Mesothelial cell of epicardium (in vitro differentiated cells): ENCODE measurements at places on chromosomes 3 and 15. TPM values are rescaled to one million over a fixed set of nuclear protein-coding genes. Genes with fewer than 3 reads are reported as not detected.
A peak's percentile ranks its signal among the peaks of the same experiment; 100 is the strongest.

Gene TMEM266
- total RNA-seq: 1.8 to 2.0 TPM (median 2.0 TPM) in 3 replicates

DNA sequence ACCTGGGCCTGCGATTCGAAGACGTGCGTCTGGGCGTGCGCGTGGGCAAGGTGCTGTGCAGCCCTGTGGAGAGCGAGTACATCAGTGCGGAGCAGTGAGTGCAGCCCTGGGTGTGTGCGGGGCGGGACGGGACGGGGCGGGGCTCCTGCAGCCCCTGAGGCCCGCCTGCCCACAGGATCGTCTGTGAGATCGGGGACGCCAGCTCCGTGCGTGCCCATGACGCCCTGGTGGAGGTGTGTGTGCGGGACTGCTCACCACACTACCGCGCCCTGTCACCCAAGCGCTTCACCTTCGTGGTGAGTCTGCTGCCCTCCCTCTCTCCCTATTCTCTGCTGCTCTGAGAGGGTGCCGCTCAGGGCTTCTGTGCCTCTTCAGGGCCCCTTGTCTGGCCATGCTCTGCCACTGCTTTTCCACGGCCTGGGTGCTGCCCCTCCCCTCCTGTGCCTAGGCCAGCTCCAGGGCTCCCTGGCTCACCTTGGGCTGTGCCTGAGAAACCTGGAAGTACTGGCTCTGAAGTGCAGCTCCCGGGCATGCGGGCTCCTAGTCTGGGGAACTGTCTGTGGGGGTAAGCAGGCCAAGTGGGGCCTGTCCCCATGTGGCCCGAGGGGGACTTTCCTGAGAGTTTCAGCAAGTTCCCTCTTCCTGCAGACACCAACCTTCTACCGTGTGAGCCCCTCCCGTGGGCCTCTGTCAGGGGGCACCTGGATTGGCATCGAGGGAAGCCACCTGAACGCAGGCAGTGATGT is 31.8 kb downstream of the PLXNA1 start:
- no peak for DNase-seq
- H3K36me3 ChIP-seq: peaks cover 13% of the 10 kb centered on the region
- H3K27ac ChIP-seq: no peak overlapping the region

- peaks cover 52% of the 10 kb centered on the region for H3K27me3 ChIP-seq
- H3K36me3 ChIP-seq: no peaks in the 10 kb centered on the region
- no peak overlapping the region for H3K4me3 ChIP-seq
Observed at GRCh38 chr3:125058529-125058928, 2.7 kb upstream of the HEG1 start.

- no peak overlapping the region for H3K4me3 ChIP-seq
- no peaks in the 10 kb centered on the region for H3K27me3 ChIP-seq
- peaks cover 40% of the 10 kb centered on the region for H3K36me3 ChIP-seq
- H3K4me1 ChIP-seq: peaks cover 10% of the 10 kb centered on the region
Observed at GRCh38 chr15:77476995-77477394, 56.3 kb downstream of the HMG20A start.

DNA sequence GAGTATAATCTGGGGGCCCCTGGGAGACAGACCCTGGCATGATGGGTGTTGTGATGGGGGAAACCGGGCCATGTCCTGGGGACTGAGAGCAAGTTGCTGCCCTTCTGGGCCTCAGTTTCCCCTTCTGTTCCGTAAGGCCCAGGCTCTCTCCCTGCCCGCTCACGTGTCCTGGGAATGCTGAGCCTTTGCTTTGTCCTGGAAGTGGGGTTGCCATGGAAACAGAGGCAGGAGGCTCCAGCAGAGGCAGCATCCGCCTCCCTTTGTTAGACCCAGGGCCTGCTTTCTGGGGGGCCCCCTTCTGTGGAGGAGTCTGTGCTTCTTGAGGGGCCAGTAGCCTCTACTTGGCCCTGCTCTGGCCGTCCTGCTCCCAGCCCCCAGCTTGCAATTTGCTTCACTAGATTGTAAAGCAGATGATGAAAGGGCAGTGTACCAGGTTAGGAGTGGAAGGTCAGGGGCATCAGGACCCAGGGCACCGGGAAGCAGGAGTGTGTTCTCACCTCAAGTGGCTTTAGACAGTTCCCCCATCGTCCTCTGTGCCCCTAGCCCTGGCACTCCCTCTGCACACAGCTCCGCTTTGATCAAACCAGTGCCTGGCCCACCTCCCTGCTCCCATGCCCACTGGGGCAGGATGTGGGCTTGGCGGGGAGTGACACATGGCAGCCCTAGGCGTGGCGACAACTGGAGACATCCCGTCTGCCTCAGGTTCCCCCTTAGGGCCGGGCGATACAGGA is 105.6 kb downstream of the FBLN2 start:
- peaks cover 8% of the 10 kb centered on the region for H3K4me1 ChIP-seq
- no peak overlapping the region for H3K27ac ChIP-seq
- DNase-seq: no peak

DNA sequence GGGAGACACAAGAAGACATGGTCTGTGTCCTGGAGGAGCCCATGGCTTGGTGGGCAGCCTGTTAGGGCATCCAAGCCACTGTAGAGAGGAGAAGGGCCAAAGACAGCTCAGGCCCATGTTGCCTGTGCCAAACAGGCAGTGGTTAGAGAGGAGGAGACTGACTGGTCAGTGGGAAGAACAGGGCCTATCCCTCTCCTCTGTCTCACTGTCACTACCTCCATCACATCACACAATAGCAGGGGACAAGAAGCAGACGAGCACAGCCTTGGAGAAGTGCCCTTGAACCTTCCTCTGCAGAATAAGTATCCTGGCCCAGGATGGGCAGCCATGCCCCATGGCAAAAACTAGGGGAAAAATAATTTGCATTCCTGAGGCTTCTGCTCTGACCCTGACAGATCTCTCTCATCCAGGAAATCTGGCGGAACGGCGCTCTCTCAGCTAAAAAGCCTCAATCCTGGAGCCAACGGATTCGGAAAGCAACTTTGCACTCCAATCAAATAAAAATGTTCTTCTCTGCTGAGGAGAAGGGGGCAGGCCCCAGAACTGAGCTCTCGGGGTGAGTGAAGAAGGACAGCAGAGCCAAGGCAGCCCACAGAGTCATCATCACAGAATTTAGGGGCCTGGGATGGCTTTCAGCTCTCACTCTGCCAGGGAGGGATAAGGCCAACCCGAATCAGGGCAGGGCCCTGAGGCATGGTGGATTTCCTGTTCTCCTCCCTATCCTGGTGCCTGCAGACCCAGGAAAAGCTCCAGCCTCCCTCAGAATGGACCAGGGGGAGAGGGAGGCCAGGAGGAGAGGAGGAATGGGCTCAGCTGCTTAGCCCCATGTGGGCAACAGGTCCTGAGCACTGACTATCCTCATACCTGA is 1.6 kb downstream of the SHF start:
- peaks cover 7% of the 10 kb centered on the region for H3K27me3 ChIP-seq
- peak overlapping the region; percentile 93 for H3K4me3 ChIP-seq
- no peaks in the 10 kb centered on the region for H3K36me3 ChIP-seq
- no peak for DNase-seq
- H3K27ac ChIP-seq: peak overlapping the region; percentile 64

Gene CPN2
- not detected in 3 replicates for total RNA-seq

- no peak overlapping the region for H3K27ac ChIP-seq
- peaks cover 7% of the 10 kb centered on the region for H3K27me3 ChIP-seq
- H3K4me1 ChIP-seq: no peaks in the 10 kb centered on the region
- no peaks in the 10 kb centered on the region for H3K36me3 ChIP-seq
Observed at GRCh38 chr15:61584410-61584809, 355.3 kb upstream of the RORA start.

DNA sequence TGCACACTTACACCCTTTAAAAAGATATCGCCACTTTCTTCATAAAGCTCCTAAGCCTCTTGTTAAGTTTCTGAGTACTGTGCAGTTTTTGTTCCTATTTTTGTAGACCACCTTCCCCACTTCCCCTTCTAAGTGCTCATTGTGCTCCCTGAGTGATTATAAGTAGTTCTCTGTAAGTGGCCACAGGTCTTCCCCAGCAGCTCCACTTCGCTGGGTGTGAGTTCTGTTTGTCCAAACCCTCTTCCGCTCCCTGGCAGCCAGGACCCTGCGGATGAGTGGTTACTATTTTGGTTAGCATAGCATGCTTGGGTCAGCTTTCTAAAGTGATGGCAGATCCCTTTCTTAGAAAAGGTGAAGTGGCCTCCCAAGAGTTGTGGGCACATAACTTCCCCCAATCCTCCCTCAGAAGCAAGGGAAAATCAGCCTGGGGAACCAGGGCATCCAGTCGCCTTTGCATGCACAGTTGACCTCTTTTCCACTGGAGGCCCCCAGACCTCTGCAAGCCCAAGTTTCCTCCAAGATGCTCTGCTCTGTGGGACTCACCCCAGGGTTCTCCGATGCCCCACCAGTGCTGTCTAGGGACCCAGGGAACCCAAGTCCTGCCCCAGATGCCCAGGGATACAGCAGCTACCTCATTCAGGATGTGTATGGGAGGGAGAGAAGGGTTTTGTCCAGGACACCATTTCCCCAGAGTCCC is 69.6 kb downstream of the ATP10A start:
- no peak for DNase-seq
- H3K4me3 ChIP-seq: no peak overlapping the region
- H3K4me1 ChIP-seq: peaks cover 13% of the 10 kb centered on the region
- H3K36me3 ChIP-seq: no peaks in the 10 kb centered on the region
- H3K27ac ChIP-seq: no peak overlapping the region

Gene IQCF5
- not detected in 3 replicates for total RNA-seq

GRCh38 chr3:144770915-144771351 is 799.3 kb downstream of the DIPK2A start:
- H3K27me3 ChIP-seq: no peaks in the 10 kb centered on the region
- DNase-seq: no peak
- H3K4me3 ChIP-seq: no peak overlapping the region
- peaks cover 20% of the 10 kb centered on the region for H3K4me1 ChIP-seq
- H3K27ac ChIP-seq: no peak overlapping the region

- H3K27ac ChIP-seq: no peak overlapping the region
- no peak for DNase-seq
- no peaks in the 10 kb centered on the region for H3K4me1 ChIP-seq
- H3K36me3 ChIP-seq: no peaks in the 10 kb centered on the region
Observed at GRCh38 chr3:149291178-149291577, 42.3 kb downstream of the TM4SF18 start.

- no peak for DNase-seq
- H3K4me1 ChIP-seq: peaks cover 25% of the 10 kb centered on the region
Observed at GRCh38 chr15:39454189-39454986, 126.5 kb upstream of the THBS1 start.

Gene HTR3E
- not detected in 3 replicates for total RNA-seq

- H3K4me3 ChIP-seq: no peak overlapping the region
- no peak overlapping the region for H3K27ac ChIP-seq
- no peak for DNase-seq
- peaks cover 15% of the 10 kb centered on the region for H3K27me3 ChIP-seq
- peaks cover 2% of the 10 kb centered on the region for H3K4me1 ChIP-seq
Observed at GRCh38 chr3:10437272-10437994, 68.0 kb downstream of the ATP2B2 start.

Gene ZNF80
- total RNA-seq: 0.16 TPM in 1 of 3 replicates, not detected in the others

DNA sequence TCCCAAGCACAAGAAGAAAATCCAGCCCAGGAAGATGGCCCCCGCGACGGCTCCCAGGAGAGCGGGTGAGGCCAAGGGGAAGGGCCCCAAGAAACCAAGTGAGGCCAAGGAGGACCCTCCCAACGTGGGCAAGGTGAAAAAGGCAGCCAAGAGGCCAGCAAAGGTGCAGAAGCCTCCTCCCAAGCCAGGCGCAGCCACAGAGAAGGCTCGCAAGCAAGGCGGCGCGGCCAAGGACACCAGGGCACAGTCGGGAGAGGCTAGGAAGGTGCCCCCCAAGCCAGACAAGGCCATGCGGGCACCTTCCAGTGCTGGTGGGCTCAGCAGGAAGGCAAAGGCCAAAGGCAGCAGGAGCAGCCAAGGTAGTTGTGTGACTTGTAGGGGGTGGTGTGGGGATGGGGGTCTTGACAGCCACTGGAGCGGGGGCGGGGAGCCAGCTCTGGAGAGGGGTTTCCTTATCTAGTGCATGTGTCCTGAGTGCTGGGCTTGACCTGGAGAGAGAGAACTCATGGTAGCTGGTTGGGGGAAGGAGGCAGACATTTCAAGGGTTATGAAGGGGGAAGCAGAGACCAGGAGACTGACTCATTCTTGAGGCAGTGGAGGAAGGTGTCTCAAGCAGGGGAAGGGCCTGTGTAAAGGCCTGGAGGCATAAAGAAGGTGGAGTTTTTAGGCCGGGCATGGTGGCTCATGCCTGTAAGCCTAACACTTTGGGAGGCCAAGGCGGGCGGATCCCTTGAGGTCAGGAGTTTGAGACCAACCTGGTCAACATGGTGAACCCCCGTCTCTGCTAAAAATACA is 6.2 kb downstream of the H1-8 start:
- no peak overlapping the region for H3K4me3 ChIP-seq
- peaks cover 3% of the 10 kb centered on the region for H3K4me1 ChIP-seq
- H3K27me3 ChIP-seq: no peaks in the 10 kb centered on the region
- H3K27ac ChIP-seq: no peak overlapping the region
- H3K36me3 ChIP-seq: no peaks in the 10 kb centered on the region
- DNase-seq: no peak

Gene SNAPC5
- 18.5 to 21.7 TPM (median 18.9 TPM) in 3 replicates for total RNA-seq

DNA sequence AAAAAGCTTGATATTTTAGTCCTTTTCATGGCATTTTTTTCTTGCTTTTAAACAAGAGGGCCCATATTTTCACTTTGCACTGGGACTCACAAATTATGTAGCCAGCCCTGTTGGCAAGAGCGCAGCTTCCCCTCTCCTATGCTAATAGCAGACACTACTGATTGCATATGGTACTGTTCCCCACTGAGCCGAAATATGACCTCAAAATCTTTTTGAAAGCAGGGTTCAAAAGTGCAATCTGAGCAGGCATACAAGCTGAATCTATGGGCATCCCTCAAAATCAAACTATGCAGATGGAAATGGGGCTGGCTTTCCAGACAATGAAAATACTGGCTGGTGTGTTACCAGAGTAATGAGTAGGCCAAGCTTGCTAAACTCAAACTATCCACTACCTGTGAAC is 225.2 kb upstream of the SETMAR start:
- no peak for DNase-seq
- H3K27me3 ChIP-seq: no peaks in the 10 kb centered on the region
- no peak overlapping the region for H3K4me3 ChIP-seq
- H3K4me1 ChIP-seq: peaks cover 10% of the 10 kb centered on the region
- no peaks in the 10 kb centered on the region for H3K36me3 ChIP-seq
- H3K27ac ChIP-seq: no peak overlapping the region

- no peak for DNase-seq
- no peak overlapping the region for H3K27ac ChIP-seq
- H3K36me3 ChIP-seq: peaks cover 7% of the 10 kb centered on the region
- H3K4me1 ChIP-seq: peaks cover 6% of the 10 kb centered on the region
- H3K4me3 ChIP-seq: no peak overlapping the region
- no peaks in the 10 kb centered on the region for H3K27me3 ChIP-seq
Observed at GRCh38 chr3:108036401-108036800, 54.4 kb downstream of the CD47 start.

Gene CIB1
- 16.9 to 18.1 TPM (median 17.6 TPM) in 3 replicates for total RNA-seq

GRCh38 chr3:71429597-71429988 is 153.9 kb downstream of the FOXP1 start:
- peaks cover 72% of the 10 kb centered on the region for H3K4me1 ChIP-seq
- H3K27me3 ChIP-seq: no peaks in the 10 kb centered on the region
- H3K4me3 ChIP-seq: peak overlapping the region; percentile 5

- no peaks in the 10 kb centered on the region for H3K27me3 ChIP-seq
- no peak for DNase-seq
Observed at GRCh38 chr3:195566797-195567196, 16.9 kb downstream of the APOD start.

Gene SLITRK3
- total RNA-seq: 0.71 to 0.87 TPM (median 0.81 TPM) in 3 replicates
